ENCODE measurements at places on chromosomes 5 and 9. TPM values are rescaled to one million over a fixed set of nuclear protein-coding genes. Genes with fewer than 3 reads are reported as not detected.

The GPBP1 gene
- 98.0 TPM for total RNA-seq

The HCN1 gene
- not detected for total RNA-seq

The NR6A1 gene
- total RNA-seq, result 0.88 TPM

The IL5 gene
- total RNA-seq, result not detected

The SLCO4C1 gene
- 0.05 TPM for total RNA-seq

Data from ovary (tissue), 10 donors.